ENCODE measurements at places on chromosomes 16 and 17.

GRCh38 chr17:9472541-9472940 lies 103.1 kb downstream of the STX8 start:
- H3K27ac ChIP-seq: peak overlapping the region; percentile 91
- DNase-seq: no peak
- H3K36me3 ChIP-seq: peaks cover 6% of the 10 kb centered on the region

DNA sequence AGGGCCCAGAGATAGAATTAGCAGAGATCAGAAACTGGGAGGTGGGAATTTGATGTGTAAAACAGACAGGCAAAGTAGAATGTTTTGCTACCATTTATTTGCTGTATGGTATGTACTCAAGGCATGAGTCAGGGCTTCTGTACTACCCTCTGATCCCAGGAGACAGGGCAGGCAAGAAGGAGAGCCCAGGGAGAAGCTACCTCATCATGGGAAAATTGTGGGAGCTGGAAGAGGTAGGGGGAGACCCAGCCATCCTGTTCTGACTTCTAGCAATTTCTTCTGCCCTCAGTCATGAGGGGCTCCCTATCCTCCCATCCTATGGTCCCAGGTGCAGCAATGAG lies 1.7 kb upstream of the PIGS start:
- H3K4me1 ChIP-seq: peaks cover 59% of the 10 kb centered on the region
- H3K27ac ChIP-seq: peak overlapping the region; percentile 93
- no peak overlapping the region for H3K4me3 ChIP-seq
- no peak for DNase-seq
- peaks cover 4% of the 10 kb centered on the region for H3K27me3 ChIP-seq
- H3K36me3 ChIP-seq: no peaks in the 10 kb centered on the region

- peaks cover 5% of the 10 kb centered on the region for H3K27me3 ChIP-seq
- H3K4me1 ChIP-seq: peaks cover 29% of the 10 kb centered on the region
- no peak overlapping the region for H3K27ac ChIP-seq
- H3K4me3 ChIP-seq: no peak overlapping the region
These were observed 2.2 kb upstream of the UBE2Z start for GRCh38 chr17:48905987-48906515.

GRCh38 chr17:40068129-40068581 lies 5.4 kb downstream of the THRA start:
- peak overlapping the region; percentile 87 for H3K4me3 ChIP-seq
- no peak for DNase-seq
- H3K4me1 ChIP-seq: peaks cover 70% of the 10 kb centered on the region
- no peaks in the 10 kb centered on the region for H3K36me3 ChIP-seq

- no peak overlapping the region for H3K27ac ChIP-seq
- H3K27me3 ChIP-seq: no peaks in the 10 kb centered on the region
- H3K4me1 ChIP-seq: no peaks in the 10 kb centered on the region
- no peaks in the 10 kb centered on the region for H3K36me3 ChIP-seq
These were observed 913 bp upstream of the KRT16 start for GRCh38 chr17:41613277-41614082.

DNA sequence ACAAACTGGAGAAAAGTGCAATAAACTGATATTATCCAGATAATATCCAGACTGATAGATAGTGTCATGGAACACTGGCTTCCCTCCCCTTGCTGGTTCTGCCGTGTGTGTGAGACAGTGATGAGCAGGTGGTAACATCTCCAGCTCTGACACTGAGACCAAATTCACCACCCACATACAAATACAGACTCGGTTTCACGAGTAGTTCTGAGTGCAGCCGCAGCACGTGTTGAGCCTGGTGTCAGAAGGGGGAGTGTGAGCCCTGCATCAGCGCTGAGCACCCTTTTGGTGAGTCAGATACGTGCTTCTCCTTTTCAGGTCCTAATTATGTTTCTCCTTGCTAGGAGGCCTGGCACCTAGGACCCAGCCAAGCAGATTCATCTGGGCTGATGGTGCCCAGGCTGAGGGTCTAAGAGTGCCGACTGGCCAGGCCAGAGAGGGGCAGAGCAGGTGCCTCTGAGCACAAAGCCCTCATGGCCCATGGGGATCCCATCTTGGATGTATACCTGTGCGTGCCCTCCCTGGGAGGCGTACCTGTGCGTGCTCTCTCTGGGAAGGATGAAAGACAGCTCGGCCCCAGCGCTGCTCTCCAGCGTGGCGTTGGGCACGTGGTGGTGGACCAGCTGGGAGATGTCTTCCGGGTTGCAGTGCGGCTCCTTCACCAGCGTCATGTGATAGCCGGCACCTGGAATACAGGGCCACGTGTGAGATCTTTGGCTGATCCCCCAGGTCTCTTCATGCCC lies 27.3 kb upstream of the RNPS1 start:
- H3K36me3 ChIP-seq: no peaks in the 10 kb centered on the region
- peak; percentile 39 for DNase-seq
- H3K4me3 ChIP-seq: peak overlapping the region; percentile 52

DNA sequence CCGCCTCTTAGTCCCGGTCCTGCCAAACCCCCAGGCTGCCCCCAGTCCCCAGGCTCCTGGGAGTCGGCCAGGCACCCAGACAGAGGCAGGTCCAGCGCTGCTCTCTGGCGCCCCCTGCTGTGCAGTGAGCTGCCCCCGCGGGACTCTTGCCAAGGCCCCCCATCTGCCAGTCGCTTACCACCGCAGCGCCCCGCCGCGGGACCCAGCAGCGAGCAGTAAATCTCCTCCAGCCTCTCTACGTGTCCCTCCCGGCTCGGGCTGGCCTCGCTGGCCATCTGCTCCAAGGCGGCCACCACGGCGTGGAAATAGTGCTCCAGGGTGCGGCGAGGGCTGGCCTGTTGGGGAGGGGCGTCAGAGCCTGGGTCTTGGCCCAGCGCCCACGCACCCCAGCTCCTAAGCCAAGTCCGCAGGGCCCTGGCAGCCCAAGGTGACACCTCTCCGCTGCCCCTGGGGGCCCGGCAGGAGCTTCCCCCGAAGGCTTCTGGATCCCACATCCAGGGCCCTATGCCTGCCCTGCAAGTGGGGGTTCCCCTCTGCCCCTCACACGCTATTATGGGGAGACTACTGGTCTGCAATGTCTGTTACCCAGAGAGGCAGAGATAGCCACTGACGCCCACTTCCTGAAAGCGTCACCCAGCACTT lies 33.7 kb upstream of the MFSD6L start:
- no peaks in the 10 kb centered on the region for H3K4me1 ChIP-seq
- H3K36me3 ChIP-seq: no peaks in the 10 kb centered on the region
- H3K27me3 ChIP-seq: no peaks in the 10 kb centered on the region
- H3K27ac ChIP-seq: no peak overlapping the region

- no peaks in the 10 kb centered on the region for H3K36me3 ChIP-seq
- H3K27ac ChIP-seq: peak overlapping the region; percentile 3
- no peak overlapping the region for H3K4me3 ChIP-seq
These were observed 198.0 kb upstream of the MPHOSPH6 start for GRCh38 chr16:82368041-82368440.

DNA sequence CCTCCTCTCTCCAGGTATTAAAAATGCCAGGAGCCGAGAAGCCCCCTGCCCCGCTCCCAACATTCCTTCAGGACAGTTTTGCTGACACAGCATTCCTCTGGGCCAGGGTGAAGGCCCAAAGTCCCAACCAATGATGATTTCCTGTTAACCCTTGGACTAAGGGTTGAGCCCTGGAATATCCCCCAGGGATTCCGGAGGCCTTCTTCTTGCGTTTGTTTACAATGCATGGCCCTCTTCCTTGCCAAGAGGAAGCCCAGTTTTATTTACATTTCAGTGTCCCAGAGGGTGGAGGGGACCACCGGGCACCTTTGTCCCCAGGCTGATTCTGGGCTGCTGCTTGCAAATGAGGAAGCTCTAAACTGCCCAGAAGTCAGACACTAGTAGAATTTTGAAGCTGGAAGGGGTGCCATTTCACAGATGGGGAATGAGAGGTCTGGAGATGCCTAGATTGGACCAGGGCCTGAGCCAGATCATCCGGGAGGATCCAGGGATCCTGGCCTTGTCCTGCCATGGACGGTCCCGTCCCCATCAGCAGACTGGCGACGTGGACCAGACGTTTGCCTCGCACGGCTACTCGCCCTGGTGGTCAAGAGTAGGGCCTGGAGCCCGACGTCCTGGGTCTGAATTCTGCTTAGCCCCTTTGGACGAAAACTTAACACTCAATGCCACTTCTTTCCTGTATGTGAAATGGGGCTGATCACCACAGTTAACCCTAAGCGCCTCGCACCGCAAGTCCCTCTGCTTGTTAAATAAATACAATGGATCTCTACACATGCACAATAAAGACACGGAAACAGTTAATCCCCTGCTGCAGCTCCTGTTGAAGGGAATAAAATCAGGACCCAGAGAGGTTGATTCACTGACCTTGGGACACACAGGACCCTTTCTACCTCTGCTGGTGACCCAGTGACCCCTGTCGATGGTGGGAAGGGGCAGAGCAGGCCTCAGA lies 55.6 kb upstream of the CIBAR2 start:
- peaks cover 9% of the 10 kb centered on the region for H3K27me3 ChIP-seq
- H3K4me3 ChIP-seq: peak overlapping the region; percentile 53
- no peaks in the 10 kb centered on the region for H3K4me1 ChIP-seq
- H3K36me3 ChIP-seq: no peaks in the 10 kb centered on the region
- no peak overlapping the region for H3K27ac ChIP-seq
- no peak for DNase-seq

- peaks cover 19% of the 10 kb centered on the region for H3K4me1 ChIP-seq
- H3K27ac ChIP-seq: no peak overlapping the region
- peak; percentile 41 for DNase-seq
- H3K36me3 ChIP-seq: no peaks in the 10 kb centered on the region
These were observed 547 bp downstream of the PLCD3 start for GRCh38 chr17:45131616-45132319.

GRCh38 chr17:72273289-72274056 lies 152.7 kb downstream of the SOX9 start:
- H3K4me3 ChIP-seq: no peak overlapping the region
- no peaks in the 10 kb centered on the region for H3K27me3 ChIP-seq
- DNase-seq: no peak
- H3K4me1 ChIP-seq: no peaks in the 10 kb centered on the region
- no peaks in the 10 kb centered on the region for H3K36me3 ChIP-seq

- no peaks in the 10 kb centered on the region for H3K4me1 ChIP-seq
- no peaks in the 10 kb centered on the region for H3K36me3 ChIP-seq
- H3K27me3 ChIP-seq: peaks cover 5% of the 10 kb centered on the region
- H3K27ac ChIP-seq: no peak overlapping the region
- no peak for DNase-seq
- H3K4me3 ChIP-seq: no peak overlapping the region
These were observed 306.5 kb upstream of the TNRC6C start for GRCh38 chr17:77651988-77652387.

- DNase-seq: no peak
- no peaks in the 10 kb centered on the region for H3K27me3 ChIP-seq
- no peaks in the 10 kb centered on the region for H3K36me3 ChIP-seq
These were observed 12.7 kb downstream of the MMP15 start for GRCh38 chr16:58038219-58038641.

DNA sequence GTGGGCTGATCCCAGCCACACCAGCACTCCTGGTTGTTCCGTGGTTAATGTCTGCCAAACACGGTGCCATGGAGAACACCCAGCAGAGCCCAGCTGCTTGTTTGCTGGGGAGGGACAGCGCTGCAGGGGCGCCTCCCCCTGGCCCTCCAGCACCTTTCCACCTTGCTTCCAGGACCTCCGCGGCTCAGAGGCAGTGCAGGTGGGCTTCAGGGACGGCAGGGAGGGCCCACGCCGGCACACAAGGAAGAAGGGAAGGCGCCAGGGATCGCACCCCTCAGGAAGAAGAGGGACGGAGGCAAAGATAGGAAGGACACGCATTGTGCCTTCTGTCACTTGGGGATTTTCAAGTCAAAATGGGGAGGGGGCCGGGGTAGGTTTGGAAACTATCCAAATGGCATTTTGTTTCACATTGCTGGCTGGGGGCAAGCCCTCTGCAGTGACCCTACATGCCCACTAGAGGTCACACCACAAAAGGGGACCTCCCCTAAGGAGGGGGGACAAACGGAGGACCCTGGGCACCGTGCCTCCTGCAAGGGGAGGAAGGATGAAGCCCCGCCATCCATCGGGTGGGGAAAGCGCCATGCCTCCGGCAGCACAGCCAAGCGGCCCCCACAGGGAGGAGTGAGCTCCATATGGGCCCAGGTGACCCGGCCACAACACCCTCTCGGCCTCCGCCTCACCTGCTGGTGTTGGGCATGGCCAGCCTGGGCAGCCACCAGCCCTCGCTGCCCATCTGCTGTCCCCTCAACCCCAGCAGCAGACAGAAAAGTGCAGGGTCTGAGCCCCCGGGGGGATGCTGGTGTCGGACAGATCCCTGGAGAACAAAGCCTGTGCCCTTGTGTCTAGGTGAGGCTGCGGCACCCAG lies 7.5 kb upstream of the C16orf95 start:
- peaks cover 2% of the 10 kb centered on the region for H3K27me3 ChIP-seq
- no peaks in the 10 kb centered on the region for H3K36me3 ChIP-seq
- DNase-seq: peak; percentile 39
- H3K27ac ChIP-seq: no peak overlapping the region
- no peak overlapping the region for H3K4me3 ChIP-seq
- peaks cover 2% of the 10 kb centered on the region for H3K4me1 ChIP-seq

GRCh38 chr17:51528111-51528510 lies 267.8 kb downstream of the UTP18 start:
- H3K4me3 ChIP-seq: no peak overlapping the region
- H3K27me3 ChIP-seq: no peaks in the 10 kb centered on the region
- no peaks in the 10 kb centered on the region for H3K4me1 ChIP-seq
- H3K27ac ChIP-seq: no peak overlapping the region
- no peaks in the 10 kb centered on the region for H3K36me3 ChIP-seq

GRCh38 chr17:28398280-28398981 lies 7.6 kb downstream of the SLC46A1 start:
- DNase-seq: no peak
- H3K27ac ChIP-seq: no peak overlapping the region
- H3K36me3 ChIP-seq: peaks cover 6% of the 10 kb centered on the region

DNA sequence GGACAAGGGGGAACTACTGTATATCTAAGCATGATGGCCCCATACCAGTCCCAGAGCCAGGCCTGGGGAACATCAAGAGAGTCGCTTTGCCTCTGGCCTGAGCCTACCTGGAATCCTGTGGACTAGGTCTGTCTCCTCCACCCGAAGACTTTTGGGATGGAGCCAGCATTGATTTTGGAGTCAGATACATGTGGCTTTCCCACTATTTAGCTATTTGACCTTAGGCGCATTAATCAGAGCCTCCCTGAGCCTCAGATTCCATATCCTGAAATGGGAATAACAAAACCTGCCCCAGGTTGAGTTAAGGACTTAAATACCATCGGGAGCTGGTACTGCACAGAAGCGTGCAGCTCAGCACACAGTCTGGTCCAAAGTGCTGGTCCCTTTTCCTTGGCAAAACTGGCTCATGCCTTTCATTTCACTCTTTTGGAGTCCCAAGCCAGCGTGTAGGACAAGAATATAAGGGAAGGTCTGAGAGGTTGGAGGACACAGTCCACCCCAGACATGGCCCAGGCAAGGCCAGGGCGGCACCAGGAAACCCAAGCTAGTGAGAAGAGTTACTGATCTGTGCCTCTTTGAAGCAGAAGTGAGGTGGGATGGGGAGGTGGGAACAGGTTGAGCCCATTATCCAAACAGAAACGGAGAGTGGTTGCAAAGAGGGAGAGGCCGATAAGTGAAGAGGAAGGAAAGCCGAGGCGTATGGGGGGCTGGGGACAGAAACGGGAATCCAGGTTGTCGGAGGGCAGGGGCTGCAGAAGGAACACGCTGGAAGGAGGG lies 986 bp downstream of the FA2H start:
- H3K4me3 ChIP-seq: peak overlapping the region; percentile 77
- no peak overlapping the region for H3K27ac ChIP-seq
- DNase-seq: no peak
- H3K27me3 ChIP-seq: no peaks in the 10 kb centered on the region
